Aorta (tissue), 5 donors: ENCODE measurements at places on chromosomes 2 and 18. TPM values are rescaled to one million over a fixed set of nuclear protein-coding genes. Genes with fewer than 3 reads are reported as not detected.

DNA sequence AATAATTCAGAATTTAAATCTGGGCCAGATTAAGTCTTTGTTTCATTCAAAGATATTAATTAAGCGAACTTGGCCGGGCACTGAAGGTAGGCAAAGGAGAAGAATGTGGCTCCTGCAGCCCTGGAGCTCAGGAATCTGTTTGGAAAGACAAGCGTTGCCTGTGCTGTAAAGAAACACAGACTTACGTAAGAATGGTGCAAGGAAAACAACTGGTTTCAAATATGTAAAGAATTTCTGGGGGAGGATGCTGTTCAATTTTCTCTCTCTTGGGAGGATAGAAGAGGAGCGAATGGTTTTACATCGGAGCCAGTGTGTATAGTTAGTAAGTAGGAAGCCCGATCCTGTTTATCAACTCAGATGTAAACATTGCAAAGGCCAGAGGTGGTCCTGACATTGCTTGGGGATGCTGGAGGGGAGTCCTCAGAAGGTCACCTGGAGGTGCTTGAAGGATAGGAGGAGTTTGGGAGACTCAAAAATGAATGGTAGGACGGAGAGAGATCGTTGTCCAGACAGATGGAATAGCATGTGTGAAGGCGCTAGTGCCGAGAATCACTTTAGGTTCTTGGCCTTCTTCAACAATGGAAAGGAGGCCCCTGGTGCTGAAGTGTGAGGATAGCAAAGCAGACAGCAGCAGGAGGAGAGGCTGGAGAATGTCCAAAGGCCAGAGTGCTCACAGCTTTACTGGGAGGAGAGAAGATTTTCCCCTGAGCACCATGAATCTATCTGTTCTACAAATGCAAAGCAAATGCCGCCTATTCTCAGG is 456.1 kb downstream of the LPIN1 start:
- no peak for DNase-seq

DNA sequence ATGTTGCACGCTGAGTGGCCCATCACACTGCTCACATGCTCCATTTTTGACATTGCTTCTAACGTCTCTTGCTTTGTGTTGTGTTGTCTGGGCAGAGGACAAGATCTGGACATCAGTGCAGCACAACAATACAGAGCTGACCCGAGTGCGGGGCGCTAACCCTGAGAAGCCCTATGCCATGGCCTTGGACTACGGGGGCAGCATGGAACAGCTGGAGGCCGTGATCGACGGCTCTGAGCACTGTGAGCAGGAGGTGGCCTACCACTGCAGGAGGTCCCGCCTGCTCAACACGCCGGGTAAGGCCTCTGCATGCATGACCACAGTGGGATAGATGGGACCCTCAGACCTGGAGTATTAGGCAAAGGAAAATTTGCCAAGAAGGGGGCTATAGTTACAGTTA is 622.6 kb downstream of the CNTNAP5 start:
- DNase-seq, result no peak

DNA sequence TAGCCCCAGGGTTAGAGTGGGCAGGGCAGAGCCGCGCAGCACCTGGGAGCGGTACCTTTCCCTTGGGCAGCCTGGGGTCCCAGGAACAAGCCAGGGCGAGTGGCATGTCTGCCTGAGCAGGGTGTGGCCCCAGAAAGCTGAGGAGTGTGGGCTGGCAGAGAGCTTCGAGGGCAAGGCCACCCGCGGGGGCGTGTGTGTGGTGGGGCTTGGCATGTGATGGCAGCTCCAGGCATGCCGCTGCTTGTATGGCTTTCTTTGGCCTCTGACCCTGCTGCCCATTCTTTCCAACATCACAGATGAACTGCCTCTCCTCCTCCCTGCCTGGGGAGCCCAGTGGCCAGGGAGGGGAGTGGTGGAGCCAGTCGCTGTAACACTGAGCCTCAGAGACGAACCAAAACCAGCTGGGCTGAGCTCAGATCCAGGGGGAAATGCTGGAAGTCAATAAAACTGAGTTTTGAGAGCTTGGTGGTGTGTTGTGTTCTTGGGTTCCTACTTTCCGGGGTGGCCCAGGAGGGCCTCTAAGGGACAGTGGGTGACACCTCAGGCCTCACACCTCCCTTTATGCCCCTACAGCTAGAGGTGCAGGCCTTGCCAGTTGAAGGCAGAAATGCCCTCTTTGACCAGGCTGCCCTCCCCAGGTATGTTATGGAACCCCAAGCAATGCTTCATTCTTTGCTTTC is 7.4 kb downstream of the DNAJB2 start:
- DNase-seq, result peak; percentile 75

GRCh38 chr2:28716265-28716865 is 35.3 kb upstream of the PPP1CB start:
- DNase-seq, result peak; percentile 62

Gene ITGB6
- total RNA-seq, result 0.18 TPM
